C1 segment of cervical spinal cord (tissue), 14 donors: ENCODE measurements at places on chromosomes 12 and 14.

DNA sequence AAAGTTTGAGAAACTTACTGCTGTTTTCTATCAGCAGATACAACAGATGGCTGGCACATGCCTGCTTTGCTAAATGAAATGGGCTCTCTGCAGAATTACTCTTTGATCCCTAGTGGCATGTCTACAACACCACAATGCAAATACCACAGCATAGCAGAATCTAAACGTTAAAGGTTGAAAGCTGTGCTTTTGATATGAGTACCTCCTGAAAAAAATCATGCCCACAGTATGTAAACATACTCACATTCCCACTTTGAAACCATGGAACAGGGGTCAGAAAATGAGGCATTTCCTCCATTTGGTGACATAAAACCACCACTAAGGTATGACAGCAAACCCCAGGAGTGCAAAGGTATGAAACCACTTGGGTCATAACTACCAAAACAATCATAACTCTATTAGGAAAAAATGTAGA is 7.5 kb downstream of the WIF1 start:
- DNase-seq = no peak

DNA sequence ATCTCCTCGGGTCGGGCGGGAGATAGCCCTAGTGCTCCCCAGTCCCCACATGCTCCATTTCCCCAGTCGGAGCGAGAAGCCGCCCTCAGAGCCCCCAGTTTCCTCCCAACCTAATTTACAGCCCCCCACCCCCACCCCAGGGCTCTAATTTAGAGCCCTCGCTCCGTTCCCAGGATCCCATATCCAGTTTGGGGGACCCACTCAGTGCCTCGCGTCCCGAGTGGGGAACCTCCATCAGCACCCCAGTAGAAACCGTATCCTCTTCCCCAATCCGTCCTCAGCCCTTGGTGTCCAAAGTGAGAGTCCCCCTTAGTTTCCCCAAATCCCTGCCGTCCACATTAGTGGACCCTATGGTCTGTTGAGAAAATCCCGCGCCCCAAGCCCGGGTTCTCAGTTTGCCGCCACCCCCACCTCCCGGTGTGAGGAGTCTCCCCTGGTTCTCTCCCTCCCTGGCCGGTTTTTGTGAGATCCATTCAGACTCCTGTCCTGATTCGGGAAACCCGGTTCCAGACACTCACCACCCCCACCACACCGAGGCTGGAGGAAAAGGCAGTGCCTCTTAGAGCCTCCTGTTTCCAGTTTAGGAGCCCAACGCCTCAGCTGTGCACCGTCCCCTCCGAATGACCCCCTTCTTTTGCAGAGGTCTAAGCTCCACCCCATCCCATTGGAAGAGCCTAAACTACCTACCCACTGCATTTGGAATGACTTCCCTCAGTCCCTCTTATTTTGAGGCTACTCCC is 809 bp upstream of the MSI1 start:
- no peak for DNase-seq

- no peak for DNase-seq
Measured at GRCh38 chr14:27587103-27587502, 989.3 kb upstream of the NOVA1 start.

DNA sequence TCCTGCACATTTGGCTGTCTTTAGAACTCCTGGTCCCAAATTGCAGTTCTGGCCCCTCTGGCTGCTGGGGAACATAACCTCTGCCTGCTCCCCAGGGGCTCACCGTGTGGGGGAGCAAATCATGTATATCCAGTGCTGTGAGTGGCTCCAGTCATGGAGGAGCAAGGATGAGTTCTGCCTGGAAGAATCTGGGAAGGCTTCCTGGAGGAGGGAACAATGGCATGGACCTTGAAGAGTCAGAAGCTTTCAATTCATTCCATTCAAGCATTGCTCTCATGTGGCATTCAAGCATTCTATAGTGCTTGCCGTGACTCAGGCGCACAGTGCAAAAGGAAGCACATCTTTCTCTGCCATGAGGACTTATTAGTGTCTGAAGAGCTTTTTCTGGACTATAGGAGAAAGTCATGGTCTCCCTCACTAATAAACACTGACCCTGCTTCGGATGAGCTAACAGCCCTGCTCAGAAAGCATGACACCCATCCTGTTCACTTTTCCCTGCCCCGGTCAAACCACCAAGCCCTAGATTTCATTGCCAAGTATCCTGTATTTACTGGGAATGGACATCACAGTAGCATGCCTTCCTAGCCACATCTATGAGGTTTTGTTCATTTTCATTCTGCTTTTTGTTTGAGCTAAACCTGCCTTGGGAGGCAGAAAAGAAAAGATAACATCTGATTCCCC is 3.5 kb downstream of the IFI27 start:
- DNase-seq = no peak

- DNase-seq = peak; percentile 39
Measured at GRCh38 chr12:121872546-121873215, 14.0 kb upstream of the HPD start.

DNA sequence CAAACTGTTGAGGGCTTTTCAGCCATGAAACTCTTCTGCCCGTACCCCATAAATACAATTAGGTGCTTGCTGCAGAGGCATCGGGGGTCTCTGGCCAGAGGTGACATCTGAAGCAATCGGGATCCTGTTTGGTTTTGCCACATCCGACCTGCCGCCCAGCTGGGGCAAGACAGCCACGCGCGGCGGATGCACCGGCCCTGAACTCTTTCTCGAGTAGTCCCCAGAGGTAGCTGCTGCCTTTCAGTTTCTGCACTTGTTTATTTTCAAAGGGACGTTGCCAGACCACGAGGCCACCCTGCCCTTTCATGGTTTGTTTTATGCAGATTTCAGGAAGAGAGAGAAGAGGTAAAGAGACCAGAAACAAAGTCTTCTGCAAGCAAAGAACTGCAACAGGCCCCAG is 10.6 kb upstream of the MLXIP start:
- DNase-seq = no peak

GRCh38 chr12:21571046-21571445 is 33.6 kb downstream of the GYS2 start:
- DNase-seq = no peak

- DNase-seq = no peak
Measured at GRCh38 chr14:68439676-68440075, 353.2 kb downstream of the ZFP36L1 start.

- DNase-seq = no peak
Measured at GRCh38 chr14:76993752-76994151, 34.8 kb downstream of the IRF2BPL start.

DNA sequence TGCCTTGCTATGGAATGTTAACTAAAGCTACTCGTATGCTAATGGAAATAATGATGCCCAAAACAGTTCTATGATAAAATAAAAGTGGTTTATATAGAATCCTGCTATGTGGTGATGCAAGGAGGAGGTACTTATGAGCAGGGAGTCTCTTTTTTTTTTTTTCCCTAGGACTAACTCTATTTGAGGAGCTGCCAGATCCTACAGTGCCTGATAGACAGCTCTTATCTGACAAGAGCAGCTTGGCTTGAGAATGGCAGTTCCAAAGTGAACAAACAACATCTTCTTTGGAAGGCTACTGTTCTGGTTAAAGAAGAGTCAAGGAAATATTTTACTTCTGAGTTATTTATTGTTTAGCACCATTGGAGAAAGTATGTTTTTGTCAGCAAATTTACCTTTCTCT is 10.2 kb upstream of the ACSM4 start:
- no peak for DNase-seq

DNA sequence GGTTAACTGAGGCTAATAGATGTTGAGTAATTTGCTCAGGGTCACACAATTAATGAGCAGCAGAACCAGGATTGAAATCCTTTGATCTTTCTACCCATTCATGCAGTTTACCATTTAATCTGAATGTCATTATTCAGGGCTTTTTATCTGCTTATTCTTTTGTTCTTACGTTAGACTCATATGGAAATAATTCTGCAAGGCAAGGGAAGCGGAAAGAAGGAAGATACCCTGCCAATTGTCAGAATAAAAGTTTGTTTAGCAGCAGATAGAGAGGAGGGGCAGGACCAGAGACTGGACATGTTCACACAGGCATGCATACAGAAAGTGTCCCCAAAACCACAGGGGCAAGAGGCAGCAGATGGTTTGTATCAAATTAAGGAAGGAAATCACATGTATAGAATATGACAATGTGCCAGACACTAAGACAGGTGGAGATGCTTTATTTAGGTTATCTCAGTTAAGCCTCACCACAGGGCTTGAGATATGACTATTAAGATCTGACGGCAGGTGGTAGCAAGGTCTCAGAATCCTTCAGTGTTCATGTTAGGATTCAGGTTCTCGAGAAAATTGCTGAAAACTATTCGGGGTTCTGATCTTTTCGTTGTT is 29.8 kb downstream of the BRMS1L start:
- DNase-seq = no peak

DNA sequence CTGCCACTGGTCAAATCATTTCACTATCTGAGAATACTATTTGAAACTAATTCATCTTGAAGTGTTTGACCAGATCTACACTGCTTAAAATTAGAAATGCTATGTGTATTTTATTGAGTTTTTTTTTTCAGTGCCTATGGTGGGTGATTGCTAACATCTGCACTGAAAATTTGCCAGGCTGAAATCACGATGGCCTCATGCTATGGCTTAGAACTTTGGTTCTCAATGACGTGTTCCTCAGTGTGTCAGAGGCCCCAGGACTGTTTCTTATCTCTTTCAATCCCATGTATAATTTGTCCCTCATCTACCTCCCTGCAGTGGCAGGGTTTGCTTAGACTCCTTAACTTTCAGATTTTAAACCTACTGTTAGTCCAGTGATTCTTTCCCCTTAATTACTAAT is 36.2 kb upstream of the NKX2-8 start:
- no peak for DNase-seq

DNA sequence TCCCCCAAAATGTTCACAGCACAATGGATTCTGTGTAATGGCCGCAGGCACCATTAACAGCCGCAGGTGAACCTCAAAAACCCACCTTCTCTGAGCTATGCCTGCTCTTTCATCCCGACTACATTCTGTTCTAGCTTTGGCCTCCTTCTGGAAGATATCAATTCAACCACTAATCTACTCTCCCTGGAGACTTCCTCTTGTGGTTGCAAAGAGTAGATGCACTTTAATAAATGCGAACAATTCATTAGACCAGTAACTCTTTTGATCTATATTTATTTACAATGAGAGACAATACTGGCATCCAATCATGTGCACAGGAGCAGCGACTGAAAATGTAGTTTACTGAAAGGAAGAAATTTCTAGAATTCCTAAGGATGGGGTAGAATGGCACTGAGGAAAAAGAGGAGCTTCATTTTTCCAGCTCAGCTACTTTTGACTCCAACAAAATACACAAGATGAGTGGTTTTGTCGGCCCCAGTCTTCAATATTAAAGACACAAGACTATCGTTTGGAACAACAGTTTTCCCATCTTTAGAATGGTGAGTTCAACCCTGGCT is 5.3 kb downstream of the GRIN2B start:
- no peak for DNase-seq

- DNase-seq = no peak
Measured at GRCh38 chr14:104406831-104407230, 172.7 kb upstream of the C14orf180 start.

DNA sequence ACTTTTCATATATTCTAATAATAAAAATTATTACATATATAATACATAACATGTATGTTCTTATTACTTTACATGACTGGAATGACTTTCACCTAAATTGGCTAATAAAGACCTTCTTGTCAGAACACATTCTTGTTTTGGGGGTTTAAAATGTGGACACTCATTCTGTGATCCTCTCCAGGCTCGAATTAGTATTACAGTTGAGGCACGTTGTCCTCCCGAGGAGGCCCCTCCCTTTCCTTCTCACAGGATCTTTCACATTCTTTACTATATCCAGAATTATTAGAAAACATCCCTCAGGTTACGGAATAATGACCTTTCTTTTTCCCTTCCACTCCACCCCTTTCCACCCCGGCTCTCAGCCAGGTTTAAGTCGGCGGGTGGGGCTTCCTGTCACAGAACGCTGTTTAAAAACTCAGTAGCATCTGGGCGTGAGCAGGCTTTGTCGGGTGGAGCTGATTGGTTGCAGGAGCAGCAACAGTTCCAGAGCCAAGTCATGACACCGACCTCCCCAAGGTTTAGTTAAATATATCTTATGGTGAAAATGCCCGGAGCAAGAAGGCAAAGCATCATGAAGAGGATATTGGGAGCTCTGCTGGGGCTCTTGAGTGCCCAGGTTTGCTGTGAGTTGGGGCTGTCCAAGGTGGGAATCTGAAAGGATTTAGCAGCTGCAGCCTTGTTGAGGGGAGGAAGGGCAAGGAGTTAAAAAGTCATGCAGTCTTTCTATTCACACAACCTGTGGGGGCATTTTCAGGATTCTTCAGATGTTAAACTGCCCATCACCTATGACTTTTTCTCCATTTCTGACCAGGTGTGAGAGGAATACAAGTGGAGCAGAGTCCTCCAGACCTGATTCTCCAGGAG is 396.7 kb upstream of the OR4E1 start:
- DNase-seq = no peak

DNA sequence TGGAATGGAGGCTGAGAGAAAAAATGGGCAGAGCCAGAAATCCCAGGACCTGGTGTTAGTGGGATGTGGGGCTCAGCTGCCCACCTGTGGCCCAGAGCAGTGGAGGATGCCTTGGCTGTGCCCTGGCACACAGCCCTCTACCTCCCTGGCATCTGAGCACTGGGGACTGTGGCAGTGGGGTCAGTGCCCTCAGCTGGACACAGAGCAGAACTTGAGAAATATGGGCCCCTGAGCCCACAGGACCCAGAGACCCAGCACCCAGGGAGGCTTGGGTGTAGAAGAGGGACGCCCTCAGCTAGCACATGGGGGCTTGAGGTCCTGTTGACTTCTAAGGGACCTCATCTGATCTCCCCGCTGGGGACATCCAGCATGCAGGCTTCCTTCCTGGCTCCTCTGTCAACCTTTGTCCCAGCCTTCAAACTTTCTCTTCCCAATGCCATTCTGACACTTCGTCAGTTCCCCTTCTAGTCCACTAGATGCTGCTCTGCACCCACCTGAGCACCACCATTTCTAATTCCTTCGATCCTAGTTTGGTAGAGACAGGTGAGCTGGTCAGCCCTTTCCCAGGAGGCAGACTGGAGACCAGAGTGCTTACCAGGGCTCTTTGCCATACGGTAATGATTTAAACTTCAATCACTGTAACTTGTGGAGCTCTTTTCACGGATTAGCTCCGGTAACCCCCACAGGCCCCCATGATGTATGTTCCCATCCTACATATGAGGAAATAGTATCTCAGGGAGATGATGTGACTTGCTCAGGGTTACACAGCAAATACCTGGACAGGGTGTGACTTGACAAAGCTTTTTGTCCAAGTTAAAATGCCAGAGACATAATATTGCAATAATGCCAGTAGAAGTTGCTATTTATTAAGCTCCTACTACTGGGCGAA is 143.7 kb downstream of the ASCL4 start:
- no peak for DNase-seq

DNA sequence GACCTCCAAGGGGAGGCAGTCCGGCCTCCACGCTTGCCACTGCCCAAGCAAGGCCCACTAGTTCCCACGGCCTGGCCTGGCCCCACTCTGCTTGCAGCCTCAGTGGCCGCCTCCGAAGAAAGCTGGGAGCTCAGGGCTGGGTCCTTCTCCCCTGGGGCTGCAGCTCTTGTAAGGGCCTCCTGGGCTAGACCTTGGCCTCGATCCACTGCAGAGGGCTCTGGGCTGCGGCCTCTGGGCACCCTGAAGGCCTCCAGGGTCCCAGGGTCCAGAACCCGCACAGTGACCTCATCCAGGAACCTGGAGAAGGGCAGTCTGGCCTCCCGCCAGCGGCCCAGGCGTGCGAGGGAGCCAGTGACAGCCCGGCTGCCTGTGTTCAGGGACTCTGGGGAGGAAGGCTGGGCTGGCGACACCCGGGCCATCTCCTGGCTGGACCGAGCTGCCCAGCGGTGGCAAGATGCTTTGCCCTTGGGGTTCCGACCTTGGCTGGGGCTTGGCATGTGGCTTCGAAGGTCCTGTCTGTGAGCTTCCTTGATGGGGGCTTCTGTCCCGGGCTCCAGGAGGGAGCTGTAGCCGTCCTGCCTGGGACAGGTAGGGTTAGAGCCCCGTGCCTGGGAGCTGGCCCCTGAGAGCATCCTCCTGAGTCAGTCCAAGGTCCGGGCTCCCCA is 9.8 kb downstream of the BEGAIN start:
- no peak for DNase-seq
